ENCODE measurements at places on chromosomes 11 and 22. TPM values are rescaled to one million over a fixed set of nuclear protein-coding genes. Genes with fewer than 3 reads are reported as not detected.

DNA sequence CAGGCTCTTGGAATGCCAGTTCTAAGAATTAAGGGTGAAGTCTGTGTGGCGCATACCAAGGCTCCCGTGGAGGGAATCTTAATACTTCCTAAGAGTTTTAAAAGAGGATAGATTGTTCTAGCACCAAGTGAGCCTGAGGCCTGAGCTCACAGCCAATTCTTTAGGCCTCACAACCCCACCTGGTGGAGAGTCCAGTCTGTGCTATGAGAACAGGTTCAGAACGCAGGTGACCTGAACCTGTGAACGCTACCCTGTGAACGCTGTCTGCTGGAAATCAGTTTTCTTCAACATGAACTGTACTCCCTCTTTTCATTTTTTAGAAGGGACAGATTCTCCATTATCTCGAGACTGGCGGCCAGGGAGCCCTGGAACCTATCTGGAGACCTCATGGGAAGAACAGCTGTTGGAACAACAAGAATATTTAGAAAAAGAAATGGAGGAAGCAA, 43.2 kb upstream of the DLAT start:
- peak; percentile 54 for DNase-seq

- DNase-seq, result no peak
Measured at GRCh38 chr11:8206251-8207079, 37.6 kb upstream of the RIC3 start.

GRCh38 chr22:36075724-36076123, 47.1 kb upstream of the RBFOX2 start:
- DNase-seq, result no peak

GRCh38 chr22:42800451-42801251, 56.4 kb downstream of the ARFGAP3 start:
- DNase-seq, result no peak

- no peak for DNase-seq
Measured at GRCh38 chr11:114401311-114401710, 845 bp downstream of the RBM7 start.

DNA sequence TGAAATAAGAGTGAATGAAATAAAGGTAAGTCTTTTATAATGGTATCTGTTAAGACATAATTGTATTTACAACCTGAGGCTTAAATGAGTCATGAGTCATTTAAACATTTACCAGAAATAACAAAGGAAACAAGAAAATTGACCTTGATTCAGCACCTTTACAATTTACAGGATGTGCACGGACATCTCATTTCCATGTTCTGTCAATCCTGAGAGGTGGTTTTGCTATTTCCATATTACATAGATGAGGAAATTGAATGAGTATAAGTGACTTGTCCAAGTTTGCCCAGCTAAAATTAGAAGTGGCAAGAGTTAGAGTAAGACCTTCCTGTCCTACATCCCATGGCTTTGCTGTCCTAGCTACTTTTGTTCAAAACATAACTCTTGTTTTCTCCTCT, 89.1 kb downstream of the TRIM44 start:
- DNase-seq, result no peak

DNA sequence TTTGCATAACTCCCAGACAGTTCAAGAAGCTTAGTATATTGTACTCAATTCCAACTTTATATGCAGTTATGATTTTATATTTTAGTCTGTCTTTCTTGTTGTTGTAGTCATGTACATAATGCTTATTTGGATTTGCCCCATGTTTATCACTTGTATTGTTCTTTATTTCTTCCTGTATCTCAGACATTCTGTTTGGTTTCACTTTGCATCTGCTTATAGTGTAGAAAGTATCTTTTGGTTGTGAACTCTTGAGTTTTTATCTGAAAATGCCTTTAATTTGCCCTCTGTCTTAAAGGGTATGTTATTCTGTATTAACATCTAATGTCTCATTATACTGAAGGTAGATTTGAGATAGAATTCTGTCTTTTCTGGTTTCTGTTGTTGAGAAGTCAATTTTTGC, 275.4 kb downstream of the DYNC2H1 start:
- DNase-seq, result no peak

DNA sequence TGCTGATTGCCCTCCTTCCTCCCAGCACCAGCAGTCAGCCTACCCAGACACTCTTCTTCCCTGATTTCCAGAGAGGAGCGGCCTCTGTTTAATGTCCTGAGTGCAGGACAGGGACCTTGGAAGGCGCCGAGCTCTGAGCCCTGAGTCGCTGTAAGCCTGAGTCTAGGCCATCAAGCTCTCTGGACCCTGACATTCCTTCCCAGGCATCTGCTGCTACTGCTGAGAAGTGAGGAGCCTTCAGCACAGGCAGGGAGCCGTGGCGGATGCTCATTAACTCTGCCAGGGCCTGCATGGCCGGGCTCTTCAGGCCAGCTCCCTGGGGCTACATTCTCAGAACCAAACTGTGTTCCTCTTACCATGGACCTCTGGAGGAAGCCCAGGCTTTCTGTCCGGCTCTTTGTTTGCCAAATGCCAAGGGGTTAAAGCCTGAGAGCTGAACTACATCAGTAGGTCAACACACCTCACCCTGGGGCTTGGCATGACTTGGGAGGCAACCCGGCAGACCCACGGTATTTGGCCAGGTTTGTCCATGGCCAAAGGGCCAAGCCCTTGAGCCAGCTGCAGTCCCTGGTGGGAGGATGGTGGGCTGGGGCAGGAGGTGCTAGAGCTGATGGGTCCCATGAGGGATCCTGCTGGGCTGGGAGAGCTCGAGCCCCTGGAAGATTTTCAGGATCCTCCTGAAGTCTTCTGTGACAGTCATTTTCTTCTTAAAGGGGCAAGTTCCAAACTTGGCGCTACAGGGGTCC, 721.4 kb downstream of the BRD1 start:
- DNase-seq, result no peak

DNA sequence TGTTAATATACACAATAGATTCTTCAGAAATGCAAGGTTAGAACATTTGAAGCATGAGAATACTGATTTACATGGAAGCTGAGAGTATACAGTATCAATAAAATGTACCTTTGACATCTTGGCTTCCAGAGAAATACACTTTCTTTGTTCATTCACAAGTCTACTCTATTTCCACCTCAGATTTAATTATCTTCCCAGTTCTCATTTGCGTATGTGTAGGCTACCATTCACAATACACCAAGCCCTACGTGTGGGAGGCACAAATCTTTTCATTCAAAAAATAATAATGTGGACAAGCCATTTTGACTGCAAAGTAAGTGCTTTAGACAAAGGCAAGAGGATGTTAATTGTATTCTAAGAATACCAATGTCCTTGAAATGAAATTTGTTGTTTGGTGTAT, 132.7 kb upstream of the MTMR2 start:
- DNase-seq, result no peak

- DNase-seq, result peak; percentile 6
Measured at GRCh38 chr11:131977231-131977630, 606.8 kb downstream of the NTM start.

GRCh38 chr11:8225589-8226036, 38.1 kb downstream of the LMO1 start:
- DNase-seq, result no peak

GRCh38 chr22:39446239-39446721, 10.5 kb upstream of the MGAT3 start:
- no peak for DNase-seq

KRTAP5-9 gene
- not detected for total RNA-seq

SMTNL1 gene
- total RNA-seq, result not detected

ENTHD1 gene
- total RNA-seq, result not detected

DGCR6L gene
- total RNA-seq, result 56.9 TPM

SAA1 gene
- total RNA-seq, result 69.7 TPM

MFRP gene
- not detected for total RNA-seq
